Vagina (tissue), 2 donors: ENCODE measurements at places on chromosomes 12 and 14.

DNA sequence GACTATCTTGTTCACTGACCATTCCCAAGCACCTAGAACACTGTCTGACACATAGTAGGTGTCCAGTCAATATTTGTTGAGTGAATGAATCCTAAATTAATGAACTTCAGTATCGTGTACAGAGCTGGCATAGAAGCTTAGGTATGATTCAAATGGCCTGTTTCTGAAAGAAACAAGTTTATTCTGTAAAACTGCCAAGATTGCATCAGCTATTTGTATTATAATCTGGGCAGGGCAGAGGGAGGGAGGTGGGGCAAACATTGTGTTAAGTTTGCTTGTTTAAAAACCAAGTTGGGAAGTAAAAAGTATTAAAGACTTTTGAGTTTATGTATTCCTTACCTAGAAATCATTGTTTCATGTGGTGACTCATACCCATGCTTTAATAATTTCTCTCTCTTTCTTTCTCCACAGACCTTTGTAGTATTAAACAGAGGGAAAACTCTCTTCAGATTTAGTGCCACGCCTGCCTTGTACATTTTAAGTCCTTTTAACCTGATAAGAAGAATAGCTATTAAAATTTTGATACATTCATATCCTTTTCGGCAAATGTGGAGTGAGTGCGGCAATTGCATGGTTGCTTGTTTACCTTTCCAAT lies 92.8 kb downstream of the SCN8A start:
- no peak for DNase-seq

DNA sequence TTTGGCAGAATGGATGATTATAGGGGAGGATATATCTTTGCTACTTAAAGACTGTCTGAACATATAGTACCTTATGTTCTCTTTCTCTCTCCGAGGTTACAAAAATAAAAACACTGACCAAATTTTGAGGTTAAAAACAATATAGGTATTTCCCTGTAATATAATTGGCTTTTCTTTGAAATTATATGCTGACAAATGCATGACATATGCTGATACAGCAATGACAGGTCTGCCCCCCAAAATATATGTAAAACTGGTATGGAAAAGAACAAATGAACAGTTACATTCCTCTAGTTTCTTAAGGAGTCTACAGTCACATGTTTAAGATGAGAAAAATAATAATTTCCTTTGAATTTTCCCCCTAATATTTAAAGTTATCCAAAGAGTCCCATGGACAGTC lies 405.7 kb downstream of the SOX5 start:
- no peak for DNase-seq

GRCh38 chr12:109156586-109156985 lies 40.2 kb downstream of the ACACB start:
- no peak for DNase-seq

DNA sequence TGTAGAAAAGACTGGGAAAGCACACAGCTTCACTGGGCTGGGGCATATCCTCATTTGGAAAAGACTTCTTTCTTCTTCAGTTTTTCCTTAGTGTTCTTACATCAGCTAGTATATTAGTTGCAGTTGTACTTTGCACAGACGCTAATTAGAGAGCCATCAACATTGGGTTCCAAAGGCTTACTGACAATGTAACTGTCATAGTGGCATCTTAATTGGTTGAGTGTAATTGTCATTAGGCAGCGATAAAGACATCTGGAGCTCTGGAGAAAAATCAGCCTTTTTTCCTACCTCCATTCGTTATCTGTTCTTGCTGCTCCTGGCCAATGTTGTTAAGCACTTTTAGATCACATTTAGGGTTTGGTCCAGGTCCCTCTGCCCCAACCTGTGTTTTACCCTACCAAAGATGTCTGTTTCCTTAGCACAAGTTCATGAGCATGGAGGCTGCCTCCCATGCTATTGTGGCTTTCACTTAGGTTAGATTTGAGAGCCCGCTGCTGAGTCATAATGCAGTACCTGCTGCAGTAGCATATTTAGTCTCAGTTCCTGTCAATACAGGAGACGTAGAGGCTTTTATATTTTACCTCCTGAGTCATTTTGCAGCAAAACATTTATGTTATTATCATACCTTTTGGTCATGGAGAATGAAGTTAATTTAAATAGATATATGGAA lies 49.2 kb downstream of the FBXW8 start:
- DNase-seq = no peak

GRCh38 chr12:5806371-5807089 lies 138.5 kb downstream of the ANO2 start:
- no peak for DNase-seq

GRCh38 chr14:60092526-60092920 lies 800 bp downstream of the PCNX4 start:
- no peak for DNase-seq

DNA sequence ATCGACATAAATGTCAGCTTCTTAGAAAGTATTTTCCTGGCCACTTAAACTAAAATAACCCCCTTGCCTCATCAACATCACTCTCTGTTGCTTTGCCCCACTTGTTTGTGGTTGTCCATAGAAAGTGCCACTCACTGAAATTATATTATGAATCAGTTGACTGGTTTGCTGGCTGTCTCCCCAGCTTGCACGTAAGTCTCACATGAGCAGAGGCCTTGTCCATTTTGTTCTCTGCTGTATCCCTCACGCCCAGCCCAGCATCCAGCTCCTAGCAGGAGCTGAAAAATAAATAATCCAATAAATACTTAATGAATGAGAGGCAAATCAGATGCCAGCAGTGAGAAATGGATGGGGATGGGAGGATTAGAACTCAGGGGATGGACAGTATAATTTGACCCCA lies 159.3 kb downstream of the KSR2 start:
- no peak for DNase-seq
